HuH-7 (cell line): ENCODE measurements at places on chromosomes 16 and 17.

- DNase-seq, result no peak
Observed at GRCh38 chr17:43636426-43636825, 25.3 kb downstream of the MEOX1 start.

GRCh38 chr17:46773221-46773605 is 45.3 kb downstream of the WNT3 start:
- no peak for DNase-seq

DNA sequence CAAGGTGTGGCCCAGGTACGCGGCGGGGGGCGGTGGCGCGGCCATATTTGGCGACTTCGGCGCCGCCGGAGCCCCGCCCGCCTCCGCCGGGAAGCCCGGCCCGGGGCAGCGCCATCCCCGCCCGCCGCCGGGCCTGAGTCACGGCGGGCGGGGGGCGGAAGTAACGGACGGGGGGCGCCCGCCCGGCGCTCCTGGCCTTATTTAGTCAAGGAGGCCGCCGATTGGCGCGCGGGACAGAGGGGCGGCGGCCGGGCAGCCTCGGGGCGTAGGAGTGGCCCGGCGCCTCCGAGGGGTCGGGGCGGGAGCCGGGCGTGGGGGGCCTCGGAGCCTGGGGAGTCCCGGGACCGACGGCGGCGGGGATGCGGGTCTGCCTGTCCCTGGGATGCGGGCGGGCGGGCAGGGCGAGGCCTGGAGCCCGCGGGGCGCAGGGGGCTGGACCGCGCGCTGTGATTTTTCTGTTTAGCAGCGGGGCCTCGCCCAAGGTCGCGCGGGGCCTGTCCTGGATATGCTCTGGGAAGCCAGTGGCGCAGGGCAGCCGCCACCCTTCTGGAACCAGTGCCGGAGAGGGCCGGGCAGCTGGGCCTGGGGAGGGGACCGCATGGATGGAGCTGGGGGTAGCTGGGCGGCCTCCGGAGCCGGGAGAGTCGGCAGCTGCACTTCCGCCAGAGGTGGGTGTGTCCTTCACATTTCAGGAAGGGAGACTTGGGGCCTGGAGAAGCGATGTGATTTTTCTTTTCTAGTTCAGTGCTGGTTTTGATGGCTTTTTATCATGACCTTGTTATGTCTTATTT is 2.3 kb upstream of the ACTG1 start:
- no peak for DNase-seq

- peak; percentile 57 for DNase-seq
Observed at GRCh38 chr16:22141767-22142166, 20.5 kb upstream of the SDR42E2 start.

- no peak for DNase-seq
Observed at GRCh38 chr17:3788200-3788599, 12.8 kb downstream of the ITGAE start.

DNA sequence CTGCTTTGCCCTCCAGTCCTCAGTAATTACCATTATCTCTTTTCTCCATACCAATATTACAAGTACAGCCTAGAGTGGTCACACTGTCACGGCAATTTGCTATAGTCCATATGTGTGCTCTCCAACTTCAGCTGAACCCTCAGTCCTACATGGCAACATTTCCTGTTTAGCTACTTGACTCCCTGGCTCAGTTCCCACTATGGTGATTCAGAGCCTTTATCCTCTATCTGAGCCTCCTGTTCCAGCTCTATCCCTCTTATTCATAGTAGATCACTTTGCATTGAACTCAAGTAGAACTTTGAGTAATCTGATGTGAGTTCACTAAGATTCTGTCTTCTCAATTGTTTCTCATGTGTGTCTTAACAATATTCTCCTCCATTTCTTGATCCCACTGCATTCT is 43.7 kb upstream of the GOSR1 start:
- DNase-seq, result no peak

- DNase-seq, result no peak
Observed at GRCh38 chr17:60193482-60193881, 43.7 kb downstream of the CA4 start.

DNA sequence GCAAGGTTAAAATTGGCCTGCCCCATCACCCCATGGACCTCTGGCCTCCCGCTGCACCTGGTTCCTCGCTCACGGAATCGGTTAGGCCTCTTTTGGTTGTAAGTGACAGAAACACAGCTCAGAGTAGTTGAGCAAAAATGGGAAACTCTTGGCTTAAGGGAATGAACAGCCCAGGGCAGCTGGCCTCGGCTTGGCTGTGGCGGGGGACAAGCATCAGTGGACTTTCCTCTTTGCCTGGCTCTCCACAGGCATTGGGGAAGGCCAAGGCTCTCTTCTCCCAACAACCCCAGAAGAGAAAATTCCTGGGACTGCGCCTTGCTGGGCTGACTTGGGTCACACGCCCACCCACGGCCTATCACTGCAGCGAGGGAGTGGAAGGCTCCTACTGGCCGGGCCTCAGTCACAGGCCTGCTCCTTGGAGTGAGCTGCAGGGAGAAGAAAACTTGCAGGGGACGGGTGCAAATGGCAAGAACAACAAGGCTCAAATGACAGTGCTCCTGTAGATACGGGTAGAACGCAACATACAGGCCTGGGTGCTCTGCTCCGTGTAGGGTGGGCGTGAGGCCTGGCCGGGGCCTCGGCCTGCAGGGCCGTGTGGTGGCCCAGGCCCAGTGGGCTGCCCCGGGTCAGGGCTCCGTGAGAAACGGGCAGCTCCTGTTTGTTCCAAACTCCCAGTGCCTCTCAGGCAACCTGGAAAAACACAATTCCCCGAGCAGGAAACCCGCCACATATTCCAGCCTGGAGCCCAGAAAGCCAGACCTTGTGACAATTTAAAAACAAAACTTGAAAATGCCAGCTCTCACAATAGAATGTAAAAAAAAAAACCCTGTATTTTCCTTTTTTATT is 25.0 kb upstream of the ATP2A3 start:
- no peak for DNase-seq
